Central memory CD4-positive, alpha-beta T cell (primary cell): ENCODE measurements at places on chromosomes 11 and 22.

DNA sequence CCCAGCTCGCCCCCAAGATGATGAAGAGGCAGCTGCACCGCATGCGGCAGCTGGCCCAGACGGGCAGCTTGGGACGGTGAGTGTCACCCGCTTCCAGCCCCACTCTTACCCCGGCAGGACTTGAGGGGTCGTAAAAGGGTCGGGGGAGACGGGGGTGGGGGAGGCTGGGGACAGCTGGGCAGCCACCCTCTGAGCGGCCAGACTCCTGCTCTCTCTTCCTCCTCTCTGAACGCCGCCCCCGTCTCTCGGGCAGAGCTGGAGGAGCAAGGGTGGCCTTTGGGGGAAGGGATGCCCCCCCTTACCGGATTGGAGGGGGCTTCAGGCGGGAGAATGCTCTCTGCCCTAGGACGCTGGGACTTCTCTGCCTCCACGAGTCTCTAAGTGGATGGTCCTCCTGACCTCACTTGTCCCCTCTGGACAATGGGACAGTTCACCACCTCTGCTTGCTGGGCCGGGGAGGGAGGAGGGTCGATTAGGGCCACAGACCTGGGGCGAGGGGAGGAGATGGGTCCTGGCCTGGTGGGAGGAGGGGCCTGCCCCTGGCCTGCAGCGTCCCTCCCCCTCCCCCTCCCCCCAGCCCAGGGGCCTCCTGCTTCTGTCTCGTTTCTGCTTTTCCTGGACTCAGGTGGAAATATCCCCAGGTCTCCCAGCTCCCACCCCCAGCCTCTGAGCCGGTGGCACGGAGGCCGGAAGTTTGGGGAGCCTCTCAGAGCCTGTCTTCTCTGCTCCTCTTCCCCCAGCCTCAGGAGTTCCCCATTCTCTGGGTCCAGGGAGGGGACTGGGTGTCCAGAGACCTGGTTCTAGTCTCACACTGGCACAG, 512 bp downstream of the SH3BP1 start:
- no peak for DNase-seq

DNA sequence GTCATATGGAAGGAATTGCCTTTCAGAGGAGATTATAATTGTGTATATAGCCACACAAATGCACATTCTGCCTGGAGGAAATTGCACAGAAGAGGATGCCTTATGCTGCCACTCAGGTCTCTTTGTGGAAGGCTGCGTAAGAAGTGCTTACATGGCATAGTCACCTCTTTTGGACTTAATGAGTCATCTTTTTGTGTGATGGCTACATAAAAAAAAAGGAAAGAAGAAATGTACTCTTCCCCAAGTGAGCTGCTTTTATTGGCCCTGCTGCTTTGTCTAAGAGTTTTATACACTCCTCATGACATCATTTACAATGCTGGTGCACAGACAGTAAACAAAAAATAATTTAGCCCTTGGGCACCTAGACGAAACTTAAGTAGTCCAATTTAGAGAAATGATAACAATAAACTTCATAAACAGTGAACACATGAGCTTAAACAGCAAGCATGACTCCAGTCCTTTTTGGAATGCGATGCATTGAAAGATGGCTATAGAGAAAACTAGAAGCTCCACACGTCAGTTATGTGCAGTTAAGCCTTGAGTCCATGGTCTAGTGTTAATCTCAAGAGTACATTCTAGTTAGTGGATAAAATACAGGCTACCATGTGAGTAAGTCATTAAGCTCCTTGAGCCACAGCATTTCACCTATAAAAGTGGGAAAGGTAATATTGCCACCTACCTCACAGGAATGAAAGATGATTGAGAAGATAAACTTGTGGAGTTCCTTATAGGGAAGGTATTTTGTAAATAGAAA, 12.0 kb downstream of the CSTPP1 start:
- no peak for DNase-seq

GRCh38 chr11:100876815-100877520, 189.9 kb downstream of the ARHGAP42 start:
- DNase-seq, result no peak

DNA sequence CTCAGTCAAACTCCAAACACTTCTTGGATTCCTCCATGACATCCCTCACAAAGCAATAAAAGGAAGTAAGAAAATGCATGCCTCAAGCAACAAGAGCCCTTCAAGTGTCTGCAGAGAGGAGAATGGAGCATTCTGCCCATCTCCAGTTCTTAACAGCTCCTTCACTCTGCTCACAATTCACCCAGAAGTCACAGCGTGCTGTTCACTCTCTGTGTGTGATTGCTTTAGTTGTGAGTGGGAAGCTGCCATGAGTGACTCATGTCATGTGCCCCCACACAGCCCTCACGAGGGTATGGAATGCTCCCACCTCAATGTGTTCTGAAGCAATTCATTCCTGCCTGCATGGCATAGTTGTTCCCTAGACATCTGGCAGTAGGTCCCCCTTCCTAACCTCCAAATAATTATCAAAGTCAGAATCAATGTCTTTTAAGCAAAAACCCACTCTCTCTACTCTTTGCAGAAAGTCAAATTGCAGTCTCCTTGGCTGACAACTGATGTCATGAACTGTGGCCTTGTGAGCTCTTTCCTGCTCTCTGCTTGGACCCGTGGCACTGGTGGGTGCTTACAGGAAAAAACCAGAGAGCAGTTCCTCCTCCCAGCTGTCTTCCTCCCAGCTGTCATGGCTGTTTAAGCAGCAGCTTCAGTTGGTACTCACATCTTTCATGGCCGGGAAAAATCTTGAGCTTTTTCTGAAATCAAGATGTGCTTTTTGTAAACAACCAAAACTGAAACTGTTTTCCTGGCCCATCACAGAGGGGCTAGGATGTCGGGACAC, 112.1 kb upstream of the SPON1 start:
- DNase-seq, result no peak
